ENCODE measurements at places on chromosomes 2 and 18.

- no peak for DNase-seq
These were observed 36.0 kb downstream of the SMIM21 start for GRCh38 chr18:75391279-75392225.

- no peak for DNase-seq
These were observed 456.6 kb upstream of the ID2 start for GRCh38 chr2:8225266-8225665.

DNA sequence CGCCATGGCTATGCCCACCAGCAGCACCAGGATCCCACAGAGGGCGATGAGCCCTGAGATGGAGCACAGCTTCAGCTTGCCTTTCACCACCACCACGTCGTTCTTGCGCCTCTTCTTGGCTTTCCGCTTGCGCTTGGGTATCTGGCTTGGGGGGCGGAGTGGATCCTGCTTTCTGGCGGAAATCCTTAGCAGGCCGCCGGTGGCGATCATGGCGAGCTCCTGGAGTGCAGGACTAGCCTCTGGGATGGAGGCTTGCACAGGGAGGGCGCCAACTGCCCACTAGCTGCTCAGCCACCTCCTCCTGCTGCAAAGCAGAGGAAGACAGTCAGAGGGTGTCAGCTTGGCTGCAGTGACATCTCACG is 3.5 kb downstream of the TMEM200C start:
- DNase-seq, result no peak

GRCh38 chr2:152585830-152586484 is 131.3 kb downstream of the PRPF40A start:
- no peak for DNase-seq

GRCh38 chr18:45916302-45916701 is 50.8 kb downstream of the EPG5 start:
- no peak for DNase-seq

- DNase-seq, result no peak
These were observed 3.2 kb upstream of the PDK1 start for GRCh38 chr2:172552547-172553291.

DNA sequence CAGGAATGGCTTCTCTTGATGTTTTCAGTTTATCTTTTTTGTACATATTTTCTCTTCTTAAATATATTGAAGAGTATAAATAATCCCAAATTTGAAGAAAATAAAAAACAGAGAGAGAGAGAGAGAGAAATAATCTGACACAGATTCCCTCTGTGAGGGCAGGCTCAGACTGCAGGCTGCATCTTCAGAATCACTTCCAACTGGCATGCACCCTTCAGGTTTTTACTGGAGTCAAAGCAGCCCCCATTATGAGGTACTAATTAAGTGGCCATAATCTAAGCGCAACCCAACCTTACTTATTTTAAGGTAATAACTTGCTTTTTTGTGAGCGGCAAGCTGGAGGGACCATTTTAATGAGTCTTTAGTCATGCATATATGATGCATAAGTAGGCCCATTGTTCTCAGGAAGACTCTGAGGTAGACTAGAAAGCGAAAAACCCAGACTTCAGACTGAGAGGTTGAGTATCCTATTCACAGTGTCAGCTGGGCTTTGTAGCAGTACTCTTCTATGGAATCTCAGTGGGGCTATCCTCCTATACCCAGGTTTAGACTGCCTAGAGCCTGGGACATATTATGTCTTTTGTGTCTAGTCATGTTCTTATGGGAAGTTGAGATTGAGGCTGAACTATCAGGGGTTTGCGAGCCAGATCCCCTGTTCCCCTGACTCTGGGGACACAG is 167.4 kb downstream of the SP3 start:
- DNase-seq, result no peak

- DNase-seq, result no peak
These were observed 1344.2 kb downstream of the LRP1B start for GRCh38 chr2:140786585-140786984.

DNA sequence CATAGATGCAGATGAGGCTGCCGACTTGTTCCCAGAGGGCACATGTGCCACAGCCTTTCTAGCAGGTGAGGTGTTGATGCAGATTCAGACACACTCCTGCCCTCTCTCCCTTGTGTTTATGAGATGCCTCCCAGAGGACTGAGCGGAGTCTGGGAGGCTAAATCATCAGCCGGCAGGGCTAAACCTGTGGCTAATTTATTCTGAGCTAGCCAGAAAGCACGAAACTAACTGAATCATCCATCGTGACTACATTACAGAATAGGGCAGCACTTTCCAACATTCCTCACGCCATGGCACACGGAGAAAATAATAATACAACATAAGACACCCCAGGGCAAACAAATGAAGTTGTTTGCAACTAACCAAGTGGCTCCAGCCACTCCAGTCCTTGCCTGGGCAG is 101.7 kb upstream of the FZD7 start:
- no peak for DNase-seq

- DNase-seq, result no peak
These were observed 5.2 kb upstream of the ARID5A start for GRCh38 chr2:96531366-96531765.

DNA sequence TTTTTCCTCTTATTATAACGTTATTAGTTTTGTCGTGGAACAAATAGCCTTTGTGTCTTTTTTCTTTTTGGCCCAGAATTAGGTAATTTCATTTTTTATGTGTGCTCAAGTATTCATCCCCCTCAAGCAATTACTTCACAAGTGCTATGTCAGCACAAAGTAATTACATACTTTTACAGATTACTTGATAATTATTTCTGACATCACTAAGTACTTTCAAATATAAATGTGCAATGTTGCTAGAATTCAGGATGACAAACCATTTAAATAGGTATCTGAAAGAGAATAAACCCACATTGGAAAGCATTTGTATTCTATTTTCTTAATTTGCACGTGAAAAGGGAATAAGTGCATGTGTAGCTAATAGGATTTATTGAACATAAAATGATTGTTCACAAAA is 238.2 kb downstream of the CDH7 start:
- no peak for DNase-seq

DNA sequence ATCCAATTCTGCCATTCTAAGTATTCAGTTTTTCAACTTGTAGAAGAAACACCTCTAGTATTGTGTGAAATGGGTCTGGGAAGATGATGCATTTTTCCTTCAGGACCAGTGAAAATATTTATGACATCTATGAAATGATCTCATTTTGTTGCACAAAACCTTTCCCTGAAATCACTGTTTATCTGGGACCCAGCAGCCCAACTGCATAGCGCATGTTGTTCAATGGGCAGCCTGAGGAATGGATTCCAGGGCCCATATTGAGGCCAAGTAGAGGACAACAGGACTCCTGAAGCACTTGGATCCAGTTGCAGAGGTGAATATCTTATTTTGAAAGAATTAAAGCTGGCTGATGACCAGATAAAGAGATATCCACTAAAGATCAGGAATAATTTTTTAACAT is 7.3 kb downstream of the RBMS1 start:
- no peak for DNase-seq

DNA sequence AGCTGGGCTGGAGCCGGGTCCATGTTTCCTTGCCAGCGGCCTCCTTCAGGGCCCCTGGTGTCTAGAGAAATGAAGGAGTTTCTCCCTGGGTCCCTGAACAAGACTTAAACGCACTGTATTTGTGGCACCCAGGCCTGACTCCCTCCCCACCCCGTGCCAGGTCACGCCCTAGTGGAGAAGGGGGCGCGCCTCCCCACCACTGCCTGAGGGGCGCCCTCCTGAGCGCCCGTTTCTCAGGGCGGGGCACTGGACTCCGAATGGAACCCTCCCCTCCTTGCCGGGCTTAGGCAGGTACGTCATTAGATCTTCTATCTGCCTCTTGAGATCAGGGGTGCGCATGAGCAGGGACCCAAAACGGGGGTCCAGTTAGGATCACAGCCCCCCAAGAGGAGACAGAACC is 16.3 kb downstream of the ODC1 start:
- no peak for DNase-seq

- DNase-seq, result no peak
These were observed 154.8 kb upstream of the APCDD1 start for GRCh38 chr18:10299643-10300042.

- no peak for DNase-seq
These were observed 724.7 kb downstream of the METTL4 start for GRCh38 chr18:1846640-1847039.

DNA sequence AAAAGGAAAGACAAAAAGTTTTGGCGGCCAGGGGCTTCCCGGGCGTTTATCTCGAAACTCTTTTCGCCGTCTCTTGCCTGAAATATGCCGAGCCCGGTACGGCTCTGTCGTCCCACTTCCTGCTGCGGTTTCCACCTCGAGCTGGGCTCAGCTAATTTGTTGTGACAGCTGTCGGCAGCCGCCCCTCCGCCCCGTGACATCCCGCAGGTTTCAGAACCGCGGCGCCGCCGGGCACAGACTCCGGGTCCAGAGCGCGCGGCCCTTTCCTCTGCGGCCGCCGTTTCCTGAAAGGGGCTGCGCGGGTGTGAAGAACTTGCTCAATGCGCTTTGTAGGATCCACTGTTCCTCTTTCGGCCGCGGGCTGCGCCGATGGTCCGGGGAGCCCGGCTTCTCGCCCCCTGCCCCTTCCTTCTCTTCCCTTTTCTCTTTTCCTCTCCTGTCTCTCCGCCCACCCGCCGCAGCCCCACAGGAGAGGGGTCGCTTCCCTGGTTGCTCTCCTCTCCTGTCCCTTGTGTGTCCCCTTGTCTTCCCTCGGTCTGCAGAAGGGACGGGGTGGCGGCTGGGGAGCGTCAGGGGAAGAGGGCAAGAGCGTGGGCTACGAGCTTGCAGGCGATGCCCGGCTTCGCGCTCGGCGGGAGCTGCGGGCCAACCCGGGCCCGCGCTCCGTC is 648 bp downstream of the ARID5A start:
- DNase-seq, result no peak

DNA sequence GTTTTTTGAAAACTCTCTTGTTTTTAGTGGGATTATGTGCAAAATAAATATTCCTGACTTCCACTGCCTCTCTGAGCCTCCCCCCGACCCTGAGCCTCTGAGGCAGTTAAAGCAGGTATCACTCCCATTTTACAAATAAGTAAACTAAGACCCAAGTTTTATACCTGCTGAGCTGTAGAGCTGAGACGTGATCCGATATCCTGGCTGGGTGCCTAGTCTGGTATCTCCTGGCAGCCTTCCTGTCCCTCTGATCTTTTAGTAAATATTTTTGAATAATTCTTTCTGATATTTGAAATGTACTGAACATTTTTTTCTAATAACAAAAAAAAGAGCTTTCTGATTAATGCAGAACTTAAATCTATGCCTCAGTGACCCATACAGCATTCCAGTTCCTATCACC is 108.3 kb upstream of the NOSTRIN start:
- no peak for DNase-seq

GRCh38 chr2:201260302-201260800 is at the start of gene CASP8:
CASP8 (plus strand) TSS chr2:201260536; CDS start chr2:201266487, 5,951 bp downstream.
- DNase-seq, result no peak

- no peak for DNase-seq
These were observed 6.2 kb downstream of the ASAP2 start for GRCh38 chr2:9212661-9213411.

GRCh38 chr2:241950413-241951315 is 81.1 kb downstream of the RTP5 start:
- DNase-seq, result no peak

DNA sequence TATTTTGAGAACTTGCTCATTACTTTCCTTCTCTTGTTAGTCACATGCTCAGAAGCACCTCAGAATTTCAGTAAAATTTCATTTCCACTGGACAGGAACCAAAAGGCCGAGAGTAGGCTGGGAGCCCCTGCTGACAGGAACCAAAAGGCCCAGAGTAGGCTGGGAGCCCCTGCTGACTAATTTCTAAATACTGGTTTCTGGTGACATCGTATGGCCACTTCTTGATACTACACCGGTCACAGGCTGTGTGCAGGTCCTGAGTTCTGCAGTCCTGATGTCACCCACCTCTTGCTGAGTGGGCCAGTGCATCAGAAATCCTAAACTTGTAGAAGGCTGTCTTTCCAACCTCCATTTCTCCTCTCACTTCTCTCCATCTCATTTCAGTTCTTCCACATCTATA is 17.7 kb upstream of the EN1 start:
- peak; percentile 62 for DNase-seq

- no peak for DNase-seq
These were observed 76.4 kb upstream of the ITGA6 start for GRCh38 chr2:172350839-172351479.

DNA sequence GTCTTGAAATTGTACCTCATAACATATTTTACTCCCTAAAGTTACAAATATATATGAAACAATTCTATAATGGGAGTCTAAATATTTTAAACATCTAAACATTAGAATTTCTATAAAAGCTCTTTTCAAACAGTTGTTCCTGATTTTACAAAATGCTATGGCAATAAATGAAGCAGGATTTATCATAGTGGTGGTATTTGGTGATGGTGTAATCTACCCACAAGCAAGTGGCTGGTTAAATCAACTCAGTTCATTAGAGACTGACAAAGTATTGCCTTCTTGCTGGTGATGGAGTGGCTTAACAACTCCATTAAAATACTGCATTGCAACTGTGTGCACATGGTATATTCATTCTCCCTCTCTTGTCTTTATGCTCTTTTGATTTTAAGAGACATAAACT is 138.9 kb downstream of the PMAIP1 start:
- DNase-seq, result no peak

- DNase-seq, result no peak
These were observed 42.9 kb upstream of the TNFRSF11A start for GRCh38 chr18:62282188-62282629.

DNA sequence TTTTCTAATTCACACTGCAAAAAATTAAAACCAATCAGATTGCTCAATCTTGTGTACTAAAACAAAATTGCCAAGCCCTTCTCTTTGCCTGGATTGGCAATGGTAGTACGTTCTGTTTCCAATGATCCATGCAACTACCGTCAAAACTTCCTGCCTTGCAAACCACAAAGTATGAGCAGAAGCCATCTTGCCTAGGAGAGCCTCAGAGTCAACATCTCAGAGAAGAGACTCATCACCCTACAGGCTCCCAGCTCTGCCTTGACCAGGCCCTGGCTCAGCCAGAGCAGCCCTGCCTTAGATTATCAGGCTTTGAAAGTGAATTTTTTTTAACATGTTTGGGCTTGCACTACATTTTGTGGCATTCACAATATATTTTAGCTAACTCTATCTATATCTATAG is 574.1 kb downstream of the SATB2 start:
- no peak for DNase-seq

GRCh38 chr2:25252291-25253152 is 84.1 kb upstream of the POMC start:
- DNase-seq, result peak; percentile 22

GRCh38 chr2:152410165-152410597 is 75.2 kb downstream of the FMNL2 start:
- DNase-seq, result no peak

GRCh38 chr2:27754138-27754588 is 17.4 kb upstream of the MRPL33 start:
- DNase-seq, result peak; percentile 29

GRCh38 chr18:52826994-52827393 is 487.0 kb downstream of the DCC start:
- DNase-seq, result no peak
